ENCODE measurements at places on chromosomes 13 and 19.

DNA sequence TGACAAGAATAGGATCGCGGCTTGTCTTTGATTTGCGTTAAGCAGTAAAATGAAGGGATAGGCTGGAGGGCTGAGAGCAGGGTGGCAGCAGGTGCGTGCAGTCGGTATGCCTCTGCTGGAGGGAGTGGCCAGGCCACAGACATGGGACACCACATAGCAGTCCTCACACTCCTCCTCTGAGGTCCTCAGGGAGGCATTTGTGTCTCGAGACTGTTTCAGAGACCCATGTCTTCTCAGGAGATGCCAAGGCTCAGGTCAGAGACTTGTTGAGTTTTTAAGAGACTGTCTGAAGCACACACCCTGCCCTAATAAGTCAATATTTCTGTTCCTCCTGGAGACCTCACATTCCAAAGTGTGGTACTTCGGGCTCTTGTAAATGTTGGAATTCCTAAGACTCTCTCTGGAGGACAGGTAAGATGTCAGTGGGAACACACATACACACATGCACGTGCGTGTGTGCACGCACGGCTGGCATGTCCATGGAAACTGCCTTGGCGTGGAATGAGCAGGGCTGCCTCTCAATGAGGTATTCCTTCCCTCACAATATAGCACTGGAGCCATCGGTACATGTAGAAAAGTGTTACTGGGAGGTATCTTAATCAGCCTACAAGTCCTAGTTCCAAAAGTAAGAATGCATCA is 46.4 kb downstream of the COL4A2 start:
- DNase-seq: no peak

DNA sequence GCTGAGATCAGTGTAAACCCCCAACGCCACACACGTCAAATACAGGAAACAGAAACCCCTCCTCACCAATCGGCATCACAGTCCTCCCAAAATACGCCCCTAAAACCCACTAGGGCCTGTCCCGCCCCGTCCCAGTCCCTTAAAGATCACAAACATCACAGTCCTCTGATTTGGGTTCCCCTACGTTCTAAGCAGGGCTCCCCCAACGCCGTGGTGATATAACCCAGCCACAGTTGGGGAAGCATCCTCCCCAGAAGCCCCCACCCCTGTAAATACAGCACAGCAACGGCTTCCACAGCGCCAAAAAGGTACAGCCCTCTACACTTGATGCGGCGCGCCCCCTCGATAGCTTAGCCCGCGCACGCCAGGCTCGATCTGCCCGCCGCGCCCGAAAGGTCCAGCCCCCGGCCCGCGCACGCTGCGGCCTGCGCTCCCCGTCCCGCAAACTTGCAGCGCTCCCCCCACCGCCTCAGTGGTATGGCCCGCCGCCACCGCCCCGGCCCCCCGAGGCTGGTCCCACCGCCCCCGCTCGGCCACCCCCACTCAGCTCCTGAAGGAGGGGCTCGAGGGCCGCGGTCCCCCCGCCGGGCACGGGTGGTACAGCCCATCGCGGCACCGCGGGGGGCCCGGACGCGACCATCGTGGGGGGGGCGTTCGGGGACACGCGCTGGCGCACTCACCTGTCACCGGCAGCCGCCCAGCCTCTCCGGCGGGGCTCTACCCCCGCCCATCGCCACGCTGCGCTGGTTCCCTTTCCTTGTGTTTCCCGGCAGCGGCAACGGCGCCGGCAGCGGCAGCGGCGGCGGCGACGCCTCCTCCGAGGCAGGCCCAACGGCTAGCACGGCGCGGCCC is at the start of gene AKT2:
Gene AKT2 (minus strand): TSS at position 845 of the 852 bp plus-strand sequence. CDS start 20,078 bp downstream, outside the sequence.
- peak; percentile 88 for DNase-seq

GRCh38 chr13:111280681-111281585 is 39.5 kb upstream of the TEX29 start:
- no peak for DNase-seq

DNA sequence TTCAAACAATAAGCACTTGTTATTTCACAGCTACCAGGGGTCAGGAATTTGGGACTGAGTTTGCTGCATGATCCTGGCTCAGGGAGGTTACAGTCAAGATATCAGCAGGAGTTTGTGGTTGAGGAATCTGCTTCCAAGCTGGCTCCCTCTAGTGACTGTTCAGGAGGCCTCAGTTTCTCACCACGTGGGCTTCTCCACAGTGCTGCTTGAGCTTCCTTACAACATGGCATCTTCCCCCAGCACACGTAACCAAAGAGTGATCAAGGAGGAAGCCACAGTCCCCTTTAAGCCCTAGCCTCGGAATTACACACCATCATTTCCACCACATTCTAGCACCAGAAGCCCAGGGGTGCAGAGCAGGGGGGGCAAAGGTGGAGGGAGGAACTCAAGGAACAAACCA is 28.8 kb downstream of the CELF5 start:
- DNase-seq: no peak

- no peak for DNase-seq
Measured at GRCh38 chr13:98613591-98613990, 36.7 kb upstream of the STK24 start.

DNA sequence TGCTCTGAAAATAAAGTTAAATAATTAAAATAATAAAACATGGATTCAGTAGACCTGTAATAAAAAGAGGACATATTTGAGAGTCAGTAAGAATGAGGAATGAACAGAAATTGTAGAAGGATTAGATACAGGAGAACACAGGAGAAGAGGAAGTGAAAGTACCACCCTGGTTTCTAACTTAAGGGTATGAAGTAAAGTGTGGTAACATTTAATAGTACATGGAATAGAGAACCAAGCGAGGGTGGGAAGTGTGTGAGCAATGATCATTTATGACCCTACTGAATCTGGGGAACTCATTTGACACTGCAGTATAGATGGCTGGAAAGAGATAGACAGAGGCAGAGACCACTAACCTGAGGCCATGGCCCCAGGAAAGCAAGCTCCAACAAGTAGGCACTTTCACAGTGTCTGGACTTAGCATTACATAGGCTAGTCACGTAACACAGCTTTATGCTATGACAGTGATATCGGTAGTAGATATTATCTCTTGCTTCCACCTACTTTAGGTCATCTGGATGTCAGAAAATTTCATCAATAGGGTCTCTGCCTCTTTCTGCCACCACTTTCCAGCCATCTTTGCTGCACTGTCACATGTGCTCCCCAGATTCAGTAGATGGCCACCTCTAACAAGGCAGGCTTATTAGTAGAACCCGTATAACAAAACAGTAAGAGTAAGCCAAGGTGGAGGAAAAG is 633.9 kb upstream of the MIR17HG start:
- DNase-seq: peak; percentile 66

GRCh38 chr13:109255141-109255856 is 531.1 kb downstream of the IRS2 start:
- no peak for DNase-seq

DNA sequence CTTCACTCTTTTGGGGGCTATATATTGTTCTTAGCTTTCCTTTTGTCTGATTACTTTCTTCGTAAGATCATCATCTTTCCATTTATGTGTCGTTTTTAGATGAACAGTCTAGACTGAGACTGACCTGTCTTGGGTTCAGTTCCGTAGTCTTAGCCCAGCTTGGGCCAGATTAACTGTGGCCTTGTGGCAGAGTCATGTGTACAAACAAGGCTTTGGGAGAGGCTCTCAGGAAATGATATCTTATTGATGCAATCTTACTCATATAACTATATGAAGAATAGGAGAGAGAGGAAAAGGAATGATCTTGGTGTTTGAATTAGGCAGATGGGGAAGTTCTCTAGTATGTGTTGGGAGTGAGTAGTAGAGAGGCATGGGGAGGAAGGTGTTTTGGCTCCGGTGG is 6.8 kb upstream of the ERCC5 start:
- no peak for DNase-seq

DNA sequence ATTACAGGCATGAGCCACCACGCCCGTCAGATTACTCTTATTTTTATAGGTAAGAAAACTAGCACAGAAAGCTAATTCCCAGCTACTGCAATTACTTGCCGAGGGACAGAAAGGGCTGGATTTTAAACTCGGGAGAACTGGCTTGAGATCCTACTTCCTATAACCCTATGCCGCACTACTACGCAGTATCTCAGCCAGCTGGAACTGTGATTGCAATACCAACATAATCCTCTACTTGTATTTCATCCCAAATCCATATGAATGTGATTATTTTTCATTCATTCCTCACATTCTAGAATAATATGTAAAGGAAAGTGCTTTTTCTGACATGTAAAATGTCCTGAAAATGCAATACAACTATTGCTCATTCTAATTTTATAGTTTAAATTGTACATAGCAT is 773.8 kb upstream of the GPC6 start:
- DNase-seq: no peak

DNA sequence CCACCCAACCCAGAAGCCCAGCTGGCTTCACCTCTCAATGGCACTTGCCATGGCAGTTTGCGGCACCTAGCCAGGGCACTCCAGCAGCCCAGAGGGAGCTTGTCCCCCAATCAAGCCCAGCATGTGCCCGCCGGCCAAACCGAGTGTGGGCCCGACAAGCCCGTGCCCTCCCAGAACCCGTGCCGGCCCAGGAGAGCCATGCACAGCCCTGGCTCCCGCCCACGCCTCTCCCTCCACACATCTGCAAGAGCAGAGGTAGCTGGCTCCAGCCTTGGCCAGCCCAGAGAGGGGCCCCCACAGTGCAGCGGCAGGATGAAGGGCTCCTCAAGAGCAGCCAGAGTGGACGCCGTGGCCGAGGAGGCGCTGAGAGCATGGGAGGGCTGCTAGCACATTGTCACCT is 2278.0 kb upstream of the PCDH20 start:
- DNase-seq: no peak
